ENCODE measurements at places on chromosomes 2 and 18.

DNA sequence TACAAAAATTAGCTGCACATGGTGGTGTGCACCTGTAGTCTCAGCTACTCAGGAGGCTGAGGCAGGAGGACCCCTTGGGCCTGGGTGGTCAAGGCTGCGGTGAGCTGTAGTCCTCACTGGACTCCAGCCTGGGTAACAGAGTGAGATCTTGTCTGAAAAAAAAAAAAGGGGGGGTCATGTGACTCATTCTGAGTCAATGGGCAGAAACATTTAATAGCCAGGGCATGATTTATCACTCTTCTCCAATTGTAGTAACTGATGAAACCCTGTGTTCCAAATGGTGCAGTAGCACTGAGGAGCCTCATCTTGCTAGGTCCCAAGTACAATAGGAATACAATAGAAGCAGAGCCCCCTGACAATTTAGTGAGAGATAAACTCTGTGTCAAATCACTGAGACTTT is 78.9 kb upstream of the CCDC68 start:
- no peak for DNase-seq
- no peaks in the 10 kb centered on the region for H3K36me3 ChIP-seq
- no peak overlapping the region for H3K4me3 ChIP-seq
- no peaks in the 10 kb centered on the region for H3K27me3 ChIP-seq

DNA sequence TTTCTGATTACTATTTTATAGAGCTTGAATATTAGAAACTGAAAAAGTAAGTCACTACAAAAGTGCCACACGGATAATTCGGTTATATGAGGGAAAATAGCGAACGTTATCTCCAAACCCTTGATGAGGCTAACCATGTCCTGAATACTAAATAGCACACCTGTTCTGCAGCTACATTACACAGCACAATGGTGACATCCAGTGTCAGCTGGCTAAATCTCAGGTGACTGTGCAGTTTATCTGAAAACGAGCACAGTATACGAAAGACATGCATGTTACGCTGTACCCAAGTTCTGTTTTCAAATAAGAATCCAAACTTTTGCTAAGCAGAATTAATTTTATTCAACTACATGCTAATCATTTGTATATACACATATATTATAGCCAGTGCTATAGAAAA is 9.0 kb downstream of the CCDC68 start:
- H3K4me3 ChIP-seq = no peak overlapping the region
- DNase-seq = no peak

DNA sequence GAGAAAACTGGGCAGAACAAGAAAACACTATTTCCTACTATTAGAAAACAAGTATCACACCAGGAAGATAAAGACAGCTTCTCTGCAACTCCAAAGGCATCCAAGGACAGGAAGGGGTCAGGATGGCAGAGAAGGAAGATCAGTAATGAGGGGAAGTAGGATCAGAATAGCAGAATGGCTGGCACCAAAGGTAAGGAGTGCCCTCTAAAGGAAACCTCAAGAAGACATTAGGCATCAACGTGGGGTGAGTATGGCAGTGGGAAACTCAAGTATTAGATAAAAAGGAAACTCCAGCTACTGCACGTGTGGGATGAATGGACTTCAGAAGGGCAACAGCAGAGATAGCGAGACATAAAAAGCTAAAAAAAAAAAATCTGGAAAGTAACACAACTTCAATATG is 25.9 kb downstream of the HDLBP start:
- no peak overlapping the region for H3K27ac ChIP-seq
- H3K36me3 ChIP-seq = no peaks in the 10 kb centered on the region
- no peak for DNase-seq
- no peaks in the 10 kb centered on the region for H3K27me3 ChIP-seq

DNA sequence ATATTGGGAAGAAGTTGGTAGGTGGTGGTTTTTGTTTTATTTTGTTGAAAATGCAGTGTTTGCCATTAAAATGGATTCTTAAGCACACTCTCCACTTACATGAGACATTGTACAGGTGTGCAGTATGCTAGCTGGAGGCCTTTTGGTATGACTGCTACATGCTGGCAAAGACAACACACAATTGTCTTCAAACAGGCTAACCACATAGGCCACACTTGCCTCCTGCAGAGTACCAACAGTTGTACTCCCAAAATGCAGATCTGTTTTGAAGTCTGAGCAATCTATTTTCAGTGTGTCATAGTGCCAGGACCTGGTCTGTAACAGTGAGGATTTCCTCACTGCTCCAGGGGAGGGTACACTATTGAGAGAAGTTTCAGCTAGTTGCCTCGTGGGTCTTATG is 213.6 kb downstream of the ZRANB3 start:
- H3K36me3 ChIP-seq = no peaks in the 10 kb centered on the region
- H3K4me3 ChIP-seq = no peak overlapping the region
- no peaks in the 10 kb centered on the region for H3K27me3 ChIP-seq

- no peak for DNase-seq
- H3K4me1 ChIP-seq = no peaks in the 10 kb centered on the region
- H3K4me3 ChIP-seq = no peak overlapping the region
- no peak overlapping the region for H3K27ac ChIP-seq
- H3K27me3 ChIP-seq = no peaks in the 10 kb centered on the region
Measured at GRCh38 chr2:84768840-84769239, 112.0 kb downstream of the TRABD2A start.

GRCh38 chr2:160940699-160941098 is 219.5 kb upstream of the TANK start:
- no peaks in the 10 kb centered on the region for H3K36me3 ChIP-seq
- H3K27ac ChIP-seq = no peak overlapping the region
- DNase-seq = no peak
- no peak overlapping the region for H3K4me3 ChIP-seq

DNA sequence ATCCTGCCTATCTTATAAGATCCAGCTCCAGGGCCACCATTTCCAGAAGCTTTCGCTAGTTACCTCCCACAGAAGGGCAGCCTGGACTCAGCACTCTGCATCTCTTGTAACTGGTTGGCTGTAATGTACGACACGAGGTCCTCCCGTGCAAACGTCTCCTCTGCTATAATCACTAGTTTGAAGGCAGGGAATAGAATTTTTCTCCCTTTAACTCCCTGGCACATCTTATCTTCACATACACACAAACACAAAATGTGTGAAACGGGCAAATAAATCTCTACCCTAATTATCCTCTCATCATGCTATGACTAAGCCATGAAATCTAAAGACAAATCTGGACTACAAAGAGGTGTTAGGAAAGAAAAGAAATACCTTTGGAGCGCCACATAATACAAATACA is 36.8 kb downstream of the RNU4ATAC start:
- no peak overlapping the region for H3K4me3 ChIP-seq
- no peaks in the 10 kb centered on the region for H3K27me3 ChIP-seq
- H3K36me3 ChIP-seq = peaks cover 7% of the 10 kb centered on the region
- peak overlapping the region; percentile 19 for H3K27ac ChIP-seq
- peaks cover 34% of the 10 kb centered on the region for H3K4me1 ChIP-seq
- no peak for DNase-seq

- H3K27me3 ChIP-seq = peaks cover 21% of the 10 kb centered on the region
- H3K36me3 ChIP-seq = no peaks in the 10 kb centered on the region
- DNase-seq = no peak
- no peak overlapping the region for H3K27ac ChIP-seq
Measured at GRCh38 chr2:127225186-127225960, 5.3 kb upstream of the CYP27C1 start.

- H3K27ac ChIP-seq = no peak overlapping the region
- no peaks in the 10 kb centered on the region for H3K4me1 ChIP-seq
- peaks cover 43% of the 10 kb centered on the region for H3K36me3 ChIP-seq
- no peak overlapping the region for H3K4me3 ChIP-seq
- DNase-seq = no peak
- H3K27me3 ChIP-seq = no peaks in the 10 kb centered on the region
Measured at GRCh38 chr18:35267809-35268208, 22.2 kb downstream of the ZSCAN30 start.

GRCh38 chr18:48711651-48712486 is 173.0 kb downstream of the CTIF start:
- H3K4me3 ChIP-seq = no peak overlapping the region
- H3K36me3 ChIP-seq = no peaks in the 10 kb centered on the region
- H3K27ac ChIP-seq = peak overlapping the region; percentile 74
- peak; percentile 11 for DNase-seq
- H3K4me1 ChIP-seq = peaks cover 12% of the 10 kb centered on the region
- no peaks in the 10 kb centered on the region for H3K27me3 ChIP-seq

DNA sequence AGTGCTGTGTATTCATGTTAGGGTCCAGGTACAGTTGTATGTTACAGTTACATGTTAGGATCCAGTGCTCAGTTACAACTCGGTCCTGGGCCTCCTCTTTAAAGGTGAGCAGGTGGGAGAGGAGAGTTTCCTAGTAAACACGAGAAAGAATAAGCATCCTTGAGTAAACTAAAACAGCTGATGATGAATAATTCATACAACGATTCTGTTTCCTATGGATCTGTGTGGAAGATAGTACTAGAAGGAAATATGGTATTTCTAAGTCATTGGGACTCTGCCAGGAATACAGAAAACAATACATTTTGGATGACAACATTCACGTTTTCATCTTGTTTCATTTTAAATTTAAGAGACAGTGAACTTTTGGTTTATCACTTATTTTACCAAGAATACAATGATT is 29.5 kb downstream of the SNTG2 start:
- DNase-seq = no peak
- no peak overlapping the region for H3K4me3 ChIP-seq

DNA sequence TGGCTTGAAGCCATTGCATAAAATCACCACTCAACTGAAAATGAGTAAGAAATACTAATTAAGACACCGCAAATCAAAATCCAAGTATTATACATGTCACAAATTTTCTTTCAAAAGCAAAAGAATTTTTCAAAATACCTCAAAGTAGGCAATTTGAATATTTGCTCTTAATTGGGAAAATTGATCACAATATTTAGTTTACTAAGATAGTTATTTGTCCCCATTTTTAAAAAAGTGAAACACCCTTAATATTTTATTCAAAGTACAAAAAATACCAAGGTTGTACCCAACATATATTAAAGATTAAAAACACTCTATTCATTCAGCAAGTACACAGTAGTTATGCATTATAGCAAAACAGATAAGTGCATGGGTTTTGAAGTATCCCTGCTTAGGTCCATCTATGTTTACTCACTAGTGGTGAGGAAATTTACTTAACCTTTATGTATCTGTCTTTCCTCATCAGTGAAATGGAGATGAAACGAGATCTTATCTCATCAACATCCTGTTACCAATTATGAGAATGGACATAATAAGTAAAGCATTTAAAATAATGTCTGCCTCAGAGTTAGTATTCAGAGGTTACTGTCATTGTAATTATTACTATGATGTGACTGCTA is 35.1 kb downstream of the VPS54 start:
- H3K27ac ChIP-seq = no peak overlapping the region
- H3K4me3 ChIP-seq = no peak overlapping the region
- no peak for DNase-seq
- H3K27me3 ChIP-seq = no peaks in the 10 kb centered on the region

DNA sequence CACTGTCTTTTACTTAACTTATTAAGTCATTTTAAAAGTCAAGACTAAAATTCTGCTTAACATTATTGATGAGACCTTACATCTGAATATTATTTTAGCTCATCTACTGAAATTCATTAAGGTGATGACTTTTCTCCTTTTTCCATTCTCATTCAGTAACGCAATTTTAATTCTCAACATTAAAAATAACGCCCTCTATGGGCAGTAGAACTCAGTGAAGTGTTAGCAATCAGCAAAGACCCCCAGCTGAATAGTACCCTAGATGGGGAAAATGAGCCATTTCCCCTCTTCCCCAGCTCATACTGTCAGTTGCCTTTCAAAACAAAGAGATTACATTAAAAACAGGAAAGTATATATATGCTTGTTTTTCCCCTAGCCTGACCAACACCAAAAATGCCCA is 203.3 kb downstream of the NR4A2 start:
- H3K4me3 ChIP-seq = no peak overlapping the region
- H3K27me3 ChIP-seq = no peaks in the 10 kb centered on the region
- H3K27ac ChIP-seq = no peak overlapping the region
- no peak for DNase-seq

DNA sequence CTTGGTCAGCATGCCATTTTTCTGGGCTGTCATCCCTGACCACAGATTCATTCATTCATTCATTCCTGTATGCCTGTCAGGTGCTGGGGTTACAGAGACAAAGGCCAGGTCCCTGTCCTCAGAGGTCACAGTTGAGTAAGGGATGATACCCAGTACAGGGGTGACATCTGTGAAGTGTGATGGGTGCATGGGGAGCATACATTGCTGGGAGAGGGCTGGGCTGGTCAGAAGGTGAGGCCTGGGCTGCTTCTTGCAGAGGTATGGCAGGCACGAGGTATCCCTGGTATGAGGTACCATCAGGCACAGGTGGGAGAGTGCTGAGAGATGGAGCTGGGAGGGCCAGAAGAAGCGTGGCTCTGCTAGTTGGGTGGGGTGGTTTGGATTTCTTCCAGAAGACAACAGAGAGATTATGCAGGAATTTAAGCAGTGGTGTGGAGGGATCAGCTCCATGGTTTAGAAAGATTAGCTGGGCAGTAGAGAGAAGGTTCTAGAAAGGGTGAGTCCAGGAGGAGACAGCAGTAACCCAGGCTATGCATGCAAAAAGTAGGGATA is 181.9 kb upstream of the HAAO start:
- no peak for DNase-seq
- H3K27me3 ChIP-seq = no peaks in the 10 kb centered on the region
- no peak overlapping the region for H3K4me3 ChIP-seq
- peaks cover 47% of the 10 kb centered on the region for H3K4me1 ChIP-seq

DNA sequence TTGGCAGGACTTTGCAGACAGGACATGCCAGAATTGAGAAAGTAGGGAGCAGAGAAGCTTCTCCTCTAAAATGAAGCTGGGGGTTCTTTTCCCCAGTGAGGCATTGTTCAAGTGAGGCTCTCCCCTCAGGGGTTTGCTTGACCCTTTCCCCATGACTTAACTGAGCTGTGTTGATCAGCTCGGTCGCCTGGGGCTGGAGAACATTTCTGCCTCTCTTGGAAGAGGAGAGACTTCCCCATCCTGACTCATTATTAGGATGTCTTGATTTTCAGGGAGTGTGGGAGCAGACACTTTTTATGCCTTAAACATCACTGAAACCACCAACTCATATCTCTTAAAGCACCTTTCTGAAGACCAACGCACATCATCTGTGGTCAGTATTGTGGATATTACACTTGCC is 27.9 kb upstream of the GLI2 start:
- H3K4me1 ChIP-seq = no peaks in the 10 kb centered on the region
- DNase-seq = no peak
- H3K27me3 ChIP-seq = peaks cover 96% of the 10 kb centered on the region

DNA sequence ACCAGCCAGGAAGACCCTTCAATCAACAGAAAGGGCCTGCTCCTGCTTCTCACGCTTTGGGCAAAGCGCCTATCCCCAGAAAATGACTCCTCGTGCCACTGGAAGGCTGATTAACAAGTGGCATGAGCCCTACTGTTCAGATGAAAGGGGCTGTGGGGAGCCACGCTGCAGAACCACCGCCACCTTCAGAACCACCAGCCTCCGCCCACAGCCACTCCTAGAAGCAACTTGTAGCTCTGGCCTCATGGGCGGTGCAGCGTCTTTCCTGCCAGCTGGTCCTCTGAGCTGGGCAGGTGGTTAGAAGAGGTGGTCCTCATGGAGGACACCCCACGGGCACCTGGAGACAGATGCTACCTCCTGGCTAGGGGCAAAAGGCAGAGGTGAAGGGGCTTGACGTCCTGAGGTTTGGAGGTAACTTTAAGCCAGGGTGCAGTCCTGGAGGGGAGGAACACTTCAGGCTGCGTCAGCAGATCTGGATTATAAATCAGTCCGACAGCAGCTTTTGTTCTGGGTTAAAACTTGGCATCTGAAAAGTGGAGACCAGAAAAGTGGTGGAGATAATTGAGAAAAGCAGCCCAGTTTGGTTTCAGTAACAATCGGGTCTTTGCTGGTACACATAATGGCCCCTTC is 861 bp upstream of the SEMA4C start:
- H3K4me3 ChIP-seq = peak overlapping the region; percentile 76
- DNase-seq = no peak
- peak overlapping the region; percentile 93 for H3K27ac ChIP-seq
- peaks cover 5% of the 10 kb centered on the region for H3K36me3 ChIP-seq

- H3K27me3 ChIP-seq = no peaks in the 10 kb centered on the region
- peaks cover 2% of the 10 kb centered on the region for H3K4me1 ChIP-seq
- H3K36me3 ChIP-seq = peaks cover 6% of the 10 kb centered on the region
Measured at GRCh38 chr2:237090906-237091305, 5.2 kb downstream of the COPS8 start.
